ENCODE measurements at places on chromosomes 7 and 10. TPM values are rescaled to one million over a fixed set of nuclear protein-coding genes. Genes with fewer than 3 reads are reported as not detected.
A peak's percentile ranks its signal among the peaks of the same experiment; 100 is the strongest.

DNA sequence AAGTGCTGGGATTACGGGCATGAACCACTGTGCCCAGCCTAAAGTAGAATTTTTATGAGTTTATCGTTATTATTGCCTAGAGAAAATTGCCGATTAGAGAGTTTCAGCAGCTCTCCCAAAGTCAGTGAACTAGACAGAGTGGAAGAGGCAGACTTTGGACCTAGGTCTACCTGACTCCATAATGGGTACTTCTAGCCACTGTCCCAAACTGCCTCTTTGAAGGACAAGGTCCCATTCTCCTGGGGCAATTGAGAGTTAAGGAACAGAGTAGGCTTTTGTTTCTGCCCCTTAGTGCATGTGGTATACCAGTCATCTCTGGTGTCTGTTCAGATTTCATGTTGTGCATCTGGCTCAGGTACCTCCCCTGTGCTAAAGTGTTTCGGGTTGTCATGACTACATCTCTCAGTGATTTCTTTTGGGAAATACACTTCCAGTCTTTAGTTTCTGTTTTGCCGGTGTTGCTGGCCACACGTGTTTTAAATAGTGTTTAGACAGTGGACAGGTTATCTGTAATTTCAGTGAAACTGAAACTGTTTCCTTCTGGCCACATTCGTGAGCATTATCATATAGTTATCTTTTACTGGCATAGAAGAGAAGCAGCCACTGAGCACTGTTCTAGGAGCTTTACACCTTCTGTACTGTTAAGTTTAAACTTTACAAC is 4.7 kb downstream of the TMEM236 start:
- DNase-seq: peak; percentile 9
- peaks cover 4% of the 10 kb centered on the region for H3K4me1 ChIP-seq
- H3K27ac ChIP-seq: no peak overlapping the region
- no peaks in the 10 kb centered on the region for H3K27me3 ChIP-seq

GRCh38 chr7:150898475-150899011 is 46.2 kb downstream of the AOC1 start:
- no peak overlapping the region for H3K27ac ChIP-seq
- H3K4me1 ChIP-seq: peaks cover 11% of the 10 kb centered on the region
- DNase-seq: peak; percentile 85
- peaks cover 42% of the 10 kb centered on the region for H3K27me3 ChIP-seq
- H3K36me3 ChIP-seq: no peaks in the 10 kb centered on the region
- peak overlapping the region; percentile 25 for H3K4me3 ChIP-seq

GRCh38 chr7:132846086-132846485 is 235.8 kb downstream of the CHCHD3 start:
- no peaks in the 10 kb centered on the region for H3K27me3 ChIP-seq
- no peak overlapping the region for H3K27ac ChIP-seq
- no peak for DNase-seq
- no peak overlapping the region for H3K4me3 ChIP-seq

DNA sequence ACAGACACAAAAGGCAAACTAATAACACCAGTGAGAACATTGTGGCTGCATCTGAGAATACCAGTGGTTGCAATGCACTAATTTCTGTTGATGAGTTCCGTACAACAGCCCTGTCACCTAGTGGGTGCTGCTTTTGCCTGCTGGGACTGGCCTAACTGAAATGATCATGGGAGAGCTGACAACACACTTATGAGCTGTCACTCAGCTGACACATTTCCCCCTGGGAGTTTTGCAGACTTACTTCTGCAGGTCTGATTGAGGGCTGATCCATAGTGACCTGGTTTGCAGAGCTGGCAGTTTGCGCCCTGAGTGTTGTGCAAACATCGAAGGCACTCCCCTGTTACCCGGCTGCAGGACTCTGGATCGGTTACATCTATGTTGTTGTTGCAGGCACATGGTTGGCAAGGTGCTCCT is 60.6 kb upstream of the LAMB1 start:
- no peak overlapping the region for H3K4me3 ChIP-seq
- H3K27ac ChIP-seq: no peak overlapping the region
- peaks cover 4% of the 10 kb centered on the region for H3K4me1 ChIP-seq
- DNase-seq: peak; percentile 10

- no peak overlapping the region for H3K4me3 ChIP-seq
- no peak for DNase-seq
- H3K27ac ChIP-seq: no peak overlapping the region
- H3K4me1 ChIP-seq: no peaks in the 10 kb centered on the region
Measured at GRCh38 chr7:51344406-51345138, 28.0 kb upstream of the COBL start.

- DNase-seq: peak; percentile 51
- no peak overlapping the region for H3K4me3 ChIP-seq
- H3K4me1 ChIP-seq: peaks cover 12% of the 10 kb centered on the region
- peaks cover 61% of the 10 kb centered on the region for H3K36me3 ChIP-seq
Measured at GRCh38 chr7:137879357-137880158, 32.8 kb upstream of the DGKI start.

Gene EMX2
- total RNA-seq: not detected

Gene OR6V1
- total RNA-seq: not detected

Gene RBP4
- not detected for total RNA-seq
